IPS-NIHi11 (cell line): ENCODE measurements at places on chromosomes 5 and 9.

GRCh38 chr5:172088801-172089200 is 82.4 kb upstream of the FBXW11 start:
- no peak for DNase-seq

DNA sequence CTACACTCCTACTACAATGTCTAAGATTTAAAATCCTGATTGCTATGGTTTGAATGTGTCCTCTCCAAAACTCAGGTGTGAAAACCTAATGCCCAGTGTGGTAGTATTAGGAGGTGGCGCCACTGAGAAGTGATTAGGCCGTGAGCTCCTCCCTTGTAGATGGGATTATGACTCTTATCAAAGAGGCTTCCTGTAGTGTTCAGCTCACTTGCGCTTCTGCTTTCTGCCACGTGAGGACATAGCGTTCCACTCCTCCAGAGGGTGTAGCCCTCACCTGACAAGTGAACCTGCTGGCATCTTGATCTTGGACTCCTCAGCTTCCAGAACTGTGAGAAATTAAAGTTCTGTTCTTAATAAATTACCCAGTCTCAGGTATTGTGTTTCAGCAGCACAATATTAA is 33.0 kb upstream of the WHRN start:
- DNase-seq = peak; percentile 45

DNA sequence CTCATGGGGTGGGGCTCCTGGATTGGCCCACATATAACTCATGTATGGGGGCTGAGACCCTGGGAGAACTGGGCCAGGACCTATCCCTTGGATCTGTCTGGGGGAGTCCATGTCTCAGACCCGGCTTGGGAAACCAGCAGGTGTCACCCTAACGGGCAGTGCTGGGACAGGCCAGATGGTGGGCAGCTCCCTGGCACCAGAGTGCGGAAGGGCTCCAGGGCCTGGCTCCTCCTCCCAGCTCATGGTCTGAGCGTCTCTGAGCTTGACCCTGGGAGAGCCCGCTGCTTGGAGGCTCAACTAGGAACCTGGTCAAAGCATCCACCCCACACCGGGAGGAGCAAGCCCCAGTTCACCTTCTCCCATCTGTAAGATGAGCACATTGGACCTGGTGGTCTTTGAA is 15.5 kb upstream of the NCS1 start:
- DNase-seq = no peak

DNA sequence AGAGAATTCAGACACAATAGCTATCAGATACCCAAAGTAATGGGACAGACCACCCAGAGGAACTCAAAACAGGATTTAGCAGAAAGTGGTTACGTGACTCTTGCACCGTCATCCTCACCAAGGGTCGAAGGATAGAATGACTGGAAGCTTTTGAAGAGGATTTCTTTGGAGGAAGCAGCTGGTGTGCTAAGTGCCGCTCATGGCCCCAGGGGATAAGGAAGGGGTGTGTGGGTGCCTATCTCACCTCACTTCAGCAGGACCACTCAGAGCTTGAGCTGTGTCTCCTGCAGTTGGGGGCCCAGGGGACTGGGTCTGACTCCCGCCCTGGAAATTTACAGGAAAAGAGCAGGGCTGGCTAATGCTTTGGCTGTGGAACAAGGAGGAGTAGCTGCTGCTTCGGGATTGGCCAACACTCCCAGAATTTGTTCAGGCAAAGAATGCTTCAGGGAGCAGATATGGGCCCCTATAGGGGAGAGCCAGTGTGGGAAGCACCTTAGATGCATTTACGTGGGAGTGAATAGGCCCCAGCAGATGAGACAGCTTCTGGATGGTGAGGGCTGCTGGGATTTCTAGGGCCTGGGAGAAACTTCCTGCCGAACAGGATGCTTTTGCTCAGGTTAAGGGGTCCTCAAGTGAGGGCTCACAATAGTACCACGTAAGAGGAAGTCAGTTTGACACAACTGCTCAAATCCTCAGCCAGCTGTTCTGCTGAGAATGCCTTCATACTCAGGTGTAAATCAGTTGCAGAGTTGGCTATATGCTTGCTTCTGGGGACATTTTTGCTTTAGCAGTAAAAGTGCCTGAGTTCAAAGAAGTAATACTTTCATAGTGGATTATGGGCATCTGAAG is 29.1 kb upstream of the TOMM5 start:
- DNase-seq = no peak

- DNase-seq = no peak
Observed at GRCh38 chr5:78667461-78668103, 19.0 kb upstream of the LHFPL2 start.

DNA sequence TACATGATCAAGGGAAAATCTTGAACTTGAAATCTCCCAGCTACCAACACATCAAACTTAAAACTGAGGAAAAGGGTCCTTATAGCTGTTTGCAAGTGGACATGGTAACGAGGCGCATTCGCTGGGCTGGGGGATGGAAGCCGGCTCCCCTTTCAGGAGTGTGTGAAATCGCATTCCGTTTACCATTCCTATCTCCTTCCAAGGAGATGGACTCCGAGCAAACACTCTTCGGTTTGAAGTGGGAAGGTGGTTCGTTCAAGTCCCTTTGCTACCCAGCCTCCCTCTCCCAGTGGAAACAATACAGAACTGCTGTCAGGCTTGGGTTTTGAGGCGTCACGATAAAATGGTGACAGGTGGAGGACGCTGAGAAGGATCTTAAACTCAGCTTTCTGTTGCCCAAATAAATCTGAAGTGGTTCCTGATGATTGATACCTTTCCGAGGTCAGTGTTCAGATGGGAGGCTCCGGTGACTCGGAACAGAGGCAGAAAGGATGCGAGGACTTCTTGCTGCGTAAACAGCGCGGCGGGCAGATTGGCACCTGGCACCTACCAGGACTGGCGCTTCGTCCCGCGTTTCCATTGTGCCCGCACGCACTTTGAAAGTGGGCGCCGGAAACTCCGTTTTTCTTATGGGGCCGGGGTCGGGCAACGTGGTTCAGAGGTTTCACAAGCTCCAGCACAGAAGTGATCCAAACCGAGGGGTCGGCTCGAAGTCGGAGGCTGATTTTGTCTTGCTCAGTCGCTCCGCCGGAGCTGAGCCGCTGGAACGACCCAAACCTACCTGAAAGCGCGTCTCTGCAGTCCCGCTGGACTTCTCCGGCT is 7.0 kb downstream of the MSX2 start:
- DNase-seq = no peak

- no peak for DNase-seq
Observed at GRCh38 chr5:10800852-10801251, 39.8 kb upstream of the DAP start.

- no peak for DNase-seq
Observed at GRCh38 chr5:156477196-156477595, 150.2 kb downstream of the SGCD start.
